Ureter (tissue), 1 donor: ENCODE measurements at places on chromosomes 2 and 18. TPM values are rescaled to one million over a fixed set of nuclear protein-coding genes. Genes with fewer than 3 reads are reported as not detected.

The CRYGC gene
- not detected for total RNA-seq

DNA sequence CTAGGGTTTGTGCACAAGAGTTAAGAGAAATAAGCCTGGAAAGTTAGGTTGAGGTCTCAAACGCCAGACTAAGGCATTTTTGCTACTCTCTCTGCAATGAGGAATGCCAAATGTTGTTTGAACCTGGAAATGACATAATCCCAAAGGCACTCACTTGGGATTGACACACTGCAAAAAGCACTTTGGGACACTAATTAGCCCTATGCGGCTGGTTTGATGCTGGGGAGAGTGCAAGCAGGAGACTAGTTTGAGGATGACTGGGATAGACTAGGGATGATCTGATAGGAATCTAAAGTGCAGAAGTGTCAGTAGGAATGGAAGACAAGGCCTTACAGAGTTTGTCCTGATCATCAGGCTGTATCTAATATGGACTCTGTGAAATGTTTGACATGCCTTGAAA, 469.0 kb downstream of the SLC4A3 start:
- DNase-seq: no peak

DNA sequence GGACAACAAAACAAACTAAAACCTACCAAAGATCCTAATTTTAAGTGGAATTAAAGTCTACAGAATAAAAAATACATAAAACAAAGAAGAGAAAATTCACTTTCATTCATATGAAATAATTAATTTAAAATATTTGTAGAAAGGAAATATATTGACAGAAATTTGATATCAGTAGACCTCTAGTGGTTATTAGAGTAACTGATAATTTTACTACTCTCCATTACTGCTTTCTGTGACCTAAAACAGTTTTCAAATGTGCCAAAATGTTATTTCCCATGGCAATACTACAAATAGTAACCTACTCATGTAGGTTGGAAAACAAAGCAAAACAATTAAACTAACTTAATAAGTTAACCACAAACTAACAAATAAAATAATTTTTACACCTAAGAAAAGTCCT, 147.1 kb downstream of the NOL4 start:
- no peak for DNase-seq

The TCF23 gene
- 0.42 TPM for total RNA-seq

DNA sequence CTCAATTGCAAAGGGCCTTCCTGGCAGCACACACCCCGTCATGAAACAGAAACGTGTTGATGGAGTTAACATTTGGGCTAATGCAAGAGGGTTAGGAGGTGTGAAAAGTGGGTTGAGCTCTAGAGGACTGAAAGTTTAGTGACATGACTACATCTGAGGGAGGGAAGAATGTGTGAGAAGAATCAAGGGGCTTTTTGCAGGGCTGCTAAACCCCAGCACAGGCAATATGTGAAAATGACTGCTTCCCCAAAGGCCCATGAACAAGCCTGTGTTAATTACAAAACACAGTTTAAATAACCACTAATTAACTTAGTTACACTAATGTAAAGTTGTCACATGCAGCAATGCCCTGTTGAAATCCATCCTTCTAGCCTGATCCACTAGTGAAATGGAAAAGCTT, 63.4 kb upstream of the PEX13 start:
- DNase-seq: no peak

GRCh38 chr2:31038385-31038784, 99.9 kb downstream of the GALNT14 start:
- no peak for DNase-seq

GRCh38 chr18:68721681-68722583, 7.0 kb upstream of the TMX3 start:
- DNase-seq: no peak

DNA sequence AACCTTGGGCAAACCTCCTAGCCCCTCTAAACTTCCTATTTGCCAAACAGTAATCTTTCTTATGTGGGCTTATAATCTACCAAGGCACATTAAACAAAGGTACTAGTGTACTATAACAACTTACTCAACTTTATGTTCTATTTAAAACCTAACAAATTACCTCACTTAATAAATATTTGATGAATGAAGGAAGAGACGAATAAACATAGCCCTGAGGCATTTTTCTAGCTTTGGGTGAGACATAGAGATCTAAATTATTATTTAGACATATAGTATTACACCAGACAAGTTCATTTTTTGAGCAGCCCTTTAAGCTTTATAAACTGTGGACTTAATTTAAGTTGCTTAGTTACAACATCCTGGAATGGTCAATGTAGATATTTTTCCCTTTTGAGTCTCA, 104.6 kb downstream of the UNC80 start:
- DNase-seq: no peak

GRCh38 chr2:110639972-110640371, 37.9 kb downstream of the BUB1 start:
- no peak for DNase-seq

- no peak for DNase-seq
Observed at GRCh38 chr18:23459530-23459921, 6.4 kb downstream of the RIOK3 start.
